ENCODE measurements at places on chromosomes 7 and 10.

- DNase-seq, result no peak
Measured at GRCh38 chr7:133003052-133003910, 78.6 kb downstream of the CHCHD3 start.

DNA sequence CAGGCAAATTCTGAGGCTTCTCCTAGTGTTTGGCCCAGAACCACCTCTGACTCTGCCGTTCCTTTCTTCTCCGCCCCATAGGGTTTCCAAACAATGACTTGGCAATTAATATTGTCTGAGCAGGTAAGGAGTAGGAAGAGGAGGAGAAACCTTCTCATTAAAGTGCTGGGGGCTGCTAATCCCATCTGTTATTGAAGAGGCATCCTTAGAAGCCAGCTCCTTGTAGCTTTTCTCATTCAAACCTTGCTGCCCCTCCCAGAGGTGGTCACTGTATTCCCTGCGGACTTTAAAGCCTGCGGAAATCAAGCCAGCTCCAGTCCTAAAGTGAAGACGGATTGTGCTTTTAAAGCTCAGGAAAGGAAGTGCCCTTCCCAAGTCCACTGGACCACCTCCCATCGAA is 1.4 kb upstream of the NKX1-2 start:
- no peak for DNase-seq

GRCh38 chr10:61684894-61685507 is 22.3 kb downstream of the CABCOCO1 start:
- DNase-seq, result no peak

GRCh38 chr7:78490524-78490923 is 692.0 kb downstream of the PHTF2 start:
- DNase-seq, result no peak

DNA sequence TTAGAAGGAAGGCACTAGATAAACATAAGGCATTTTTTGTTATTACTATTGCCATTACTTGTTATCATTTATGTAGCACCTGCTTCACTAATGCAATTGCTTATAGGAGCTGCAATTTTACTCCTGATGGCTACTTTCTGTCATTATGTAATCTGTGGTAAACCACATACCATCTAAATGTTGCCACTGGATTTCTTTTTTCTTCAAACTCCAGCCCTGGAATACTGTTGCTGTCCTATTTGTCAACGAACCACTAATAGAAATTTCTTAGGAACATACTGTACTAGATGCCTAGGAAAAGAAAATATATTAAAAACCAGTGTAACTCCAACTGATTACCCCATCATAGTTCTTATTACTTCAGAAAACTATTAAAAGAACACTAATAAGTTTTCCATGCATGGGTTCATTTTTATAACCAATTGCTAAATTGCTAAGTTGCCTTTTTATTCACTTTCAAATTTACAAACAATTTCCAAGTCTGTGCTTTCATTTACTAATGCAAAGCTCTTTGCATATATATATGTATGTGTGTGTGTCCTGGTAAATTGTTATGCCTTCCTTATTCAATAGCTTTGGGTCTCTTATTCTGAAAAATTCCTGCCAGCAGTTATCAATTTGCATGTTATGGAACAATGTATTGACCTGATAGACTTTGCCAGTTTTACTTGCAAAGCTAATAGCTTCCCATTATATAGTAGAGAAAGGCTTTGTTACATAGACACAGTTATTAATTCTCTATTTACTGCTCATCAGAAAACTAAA is 287.4 kb downstream of the EXOC4 start:
- DNase-seq, result no peak

DNA sequence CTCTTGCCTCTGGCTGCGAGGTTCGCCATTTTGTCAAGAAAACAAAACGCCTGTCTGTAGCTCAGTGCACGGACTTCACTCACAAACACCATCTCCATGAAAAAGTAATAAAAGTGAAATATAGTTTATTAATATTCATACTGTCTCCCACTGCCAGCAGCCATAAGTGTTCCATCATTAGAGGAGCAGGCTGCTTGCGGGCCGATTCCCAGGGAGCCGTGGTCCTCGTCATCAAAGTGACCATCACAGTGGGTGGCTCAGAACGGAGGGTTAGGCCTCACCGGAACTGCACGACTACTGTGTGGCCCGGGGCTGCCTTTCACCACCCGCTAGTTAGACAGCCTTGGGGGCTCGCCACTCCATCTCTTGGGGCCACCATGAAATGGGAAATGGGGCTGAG is 82.7 kb downstream of the HIPK2 start:
- DNase-seq, result no peak

DNA sequence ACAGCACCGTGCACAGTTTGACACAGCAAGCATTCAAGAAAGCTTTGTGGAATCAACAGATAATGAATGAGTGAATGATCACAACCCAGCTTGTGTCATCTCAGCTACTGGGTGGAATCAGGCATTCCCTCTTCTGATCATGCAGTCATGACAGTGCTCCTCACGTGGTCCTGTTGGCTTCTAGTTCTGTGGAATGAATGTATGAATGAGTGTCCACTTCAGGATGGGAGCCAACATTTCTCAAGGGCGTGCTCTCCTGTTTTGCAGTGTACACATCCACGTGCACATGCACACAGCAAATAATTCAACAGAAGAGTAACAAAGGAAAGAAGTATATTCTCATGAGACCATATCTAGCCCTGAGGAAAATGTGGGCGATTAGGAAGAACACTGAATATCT is 133.1 kb upstream of the NPVF start:
- DNase-seq, result no peak

Data from NCI-H524 treated with DMSO at 0.1 percent for 48 hours (cell line).